ENCODE measurements at places on chromosomes 4 and X.

- no peak for DNase-seq
Observed at GRCh38 chrX:30085571-30085970, 129.8 kb upstream of the MAGEB2 start.

DNA sequence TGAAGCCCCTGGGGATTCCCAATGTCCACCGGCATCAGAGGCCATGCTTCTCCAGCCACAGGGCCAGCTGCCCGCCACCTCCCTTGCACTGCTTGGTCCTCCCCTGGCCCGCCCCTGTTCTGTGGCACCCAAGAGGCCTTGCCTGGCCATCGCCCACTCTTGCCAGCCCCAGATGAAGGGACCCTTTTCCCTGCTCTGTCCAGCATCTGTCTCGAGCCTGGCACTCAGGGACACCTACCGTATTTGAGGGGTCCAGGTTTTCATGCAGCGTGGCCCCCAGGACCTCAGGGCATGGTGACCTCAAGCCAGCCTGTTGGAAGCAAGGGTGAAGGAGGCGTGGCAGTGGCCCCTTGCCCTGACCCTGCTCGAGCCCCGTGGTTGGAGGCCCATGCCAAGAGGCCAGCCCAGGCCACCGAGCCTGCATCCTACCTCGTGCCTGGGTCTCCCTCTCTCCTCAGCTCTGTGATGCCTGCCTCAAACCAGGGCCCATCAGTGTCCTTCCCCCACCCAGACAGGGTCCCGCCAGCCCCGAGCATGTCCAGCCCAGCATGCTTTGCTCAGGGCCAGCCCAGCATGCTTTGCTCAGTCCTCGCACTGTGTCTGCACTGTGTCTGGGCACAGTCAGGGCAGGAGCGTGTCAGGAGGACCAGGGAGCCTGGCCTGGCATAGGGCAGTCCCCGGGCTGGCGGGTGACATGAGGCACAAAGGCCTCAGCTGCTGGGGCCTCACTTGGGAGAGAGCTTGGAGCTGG, 14.3 kb upstream of the FGFR3 start:
- no peak for DNase-seq

- DNase-seq: no peak
Observed at GRCh38 chrX:7503251-7503650, 339.7 kb upstream of the VCX start.

DNA sequence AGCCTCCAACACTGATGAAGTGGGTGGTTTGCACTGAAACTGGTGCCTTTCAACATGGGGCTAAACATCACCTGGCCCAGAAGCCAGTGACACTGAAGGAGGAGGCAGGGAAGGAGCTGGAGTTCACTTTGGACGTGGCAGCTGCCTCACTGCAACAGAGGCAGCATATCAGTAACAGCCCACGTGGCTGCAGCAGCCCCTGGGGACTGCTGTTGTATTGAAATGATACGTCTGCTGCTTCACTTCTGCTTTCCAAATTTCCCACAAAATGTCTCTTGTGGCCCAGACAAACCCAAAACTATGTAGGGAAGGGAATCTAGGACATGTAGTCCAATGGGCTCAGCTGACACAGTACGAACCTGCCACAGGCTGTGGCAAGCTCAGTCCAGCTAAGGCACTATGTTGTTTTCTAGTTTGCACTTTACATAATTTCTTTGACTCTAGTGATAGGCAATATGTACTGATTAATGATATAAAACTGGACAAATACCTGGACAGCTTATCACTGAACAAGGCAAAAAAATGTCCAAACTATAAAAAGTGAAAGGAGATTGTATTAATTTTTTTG, 84.7 kb upstream of the RAPGEF2 start:
- no peak for DNase-seq

DNA sequence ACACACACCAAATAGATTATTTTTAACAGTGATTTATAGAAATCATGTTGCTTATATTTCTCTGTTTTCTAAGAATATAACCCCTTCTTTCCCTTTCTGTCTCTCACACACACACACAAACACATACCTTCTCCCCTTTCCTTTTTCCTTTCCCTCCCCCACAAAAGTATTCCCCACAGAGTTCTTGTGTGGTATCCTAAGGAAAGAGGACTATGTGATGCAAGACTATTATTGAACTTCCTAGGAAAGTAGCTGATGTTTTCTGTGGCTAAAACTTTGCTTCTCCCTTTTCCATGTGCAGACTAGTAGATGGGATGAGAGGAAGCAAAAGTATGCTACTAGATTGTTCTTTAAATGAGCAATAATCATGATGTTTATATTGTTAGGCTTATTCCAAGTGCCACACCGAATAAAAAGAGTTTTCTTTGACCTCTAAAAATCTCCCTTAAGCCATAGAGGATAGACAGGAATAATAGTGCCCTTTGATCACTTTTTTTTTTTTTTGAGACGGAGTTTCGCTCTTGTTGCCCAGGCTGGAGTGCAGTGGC, 38.7 kb downstream of the CPEB2 start:
- no peak for DNase-seq

GRCh38 chr4:126004941-126005340, 690.2 kb downstream of the FAT4 start:
- DNase-seq: no peak

GRCh38 chr4:16006771-16007446, 43.9 kb upstream of the FGFBP2 start:
- no peak for DNase-seq

DNA sequence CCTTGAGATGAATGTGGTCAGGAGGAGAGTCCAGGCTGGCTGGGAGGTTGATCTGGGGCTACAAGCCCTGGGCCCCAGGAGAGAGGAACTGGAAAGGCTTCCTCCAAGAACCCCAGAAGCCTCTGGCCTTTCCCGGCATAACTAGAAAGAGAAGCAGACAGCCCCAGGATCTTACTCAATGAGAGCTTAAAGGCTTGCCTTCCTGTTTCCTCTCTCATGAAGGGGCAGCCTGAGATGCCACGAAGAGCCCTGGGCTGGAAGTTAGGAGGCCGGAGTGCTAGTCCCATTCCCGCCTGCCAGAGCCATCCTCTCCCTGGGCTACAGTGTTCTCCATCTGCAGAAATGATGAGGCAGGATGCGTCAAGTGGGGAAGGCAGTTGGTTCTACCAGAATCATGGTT, 20.1 kb upstream of the XPNPEP2 start:
- no peak for DNase-seq

DNA sequence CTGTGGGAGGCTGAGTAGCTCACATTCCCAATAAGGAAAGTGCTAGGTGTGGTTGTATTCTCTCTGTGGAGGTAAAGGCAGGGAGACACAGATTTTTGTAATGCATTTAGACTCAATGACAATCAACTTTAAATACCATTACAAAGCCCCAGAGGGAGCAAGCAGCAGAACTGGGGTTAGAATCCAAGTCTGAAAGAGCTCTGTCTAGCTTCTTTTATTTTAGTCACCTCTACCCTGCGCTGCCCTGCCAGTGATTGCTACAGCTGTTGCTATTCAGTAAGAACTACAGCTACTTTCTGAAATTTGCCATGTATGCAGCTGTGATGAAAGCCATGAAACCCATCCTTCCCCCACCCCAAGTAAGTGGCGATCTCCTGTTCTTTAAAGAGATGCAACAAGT, 22.5 kb downstream of the SLC39A8 start:
- DNase-seq: no peak

DNA sequence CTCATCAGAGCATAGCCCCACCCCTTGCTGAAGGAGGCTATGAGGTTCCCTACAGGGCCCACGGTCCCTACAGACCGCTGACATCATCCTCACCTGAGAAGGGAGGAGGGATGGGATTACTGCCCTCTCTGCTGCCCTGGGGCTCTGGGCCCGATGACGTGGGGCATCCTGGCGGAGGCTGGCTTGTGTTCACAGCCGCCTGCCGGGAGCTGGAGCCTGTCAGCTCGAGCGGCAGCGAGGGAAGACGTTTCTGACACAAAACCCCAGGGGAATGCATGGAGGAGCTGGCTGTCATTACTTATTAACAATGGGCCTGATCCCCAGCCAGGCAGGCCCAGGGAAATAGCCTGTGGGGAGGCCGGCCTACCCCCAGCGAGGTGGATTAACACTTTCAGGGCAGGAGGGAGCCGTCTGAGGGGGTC, 106.6 kb upstream of the ATP6AP2 start:
- no peak for DNase-seq

GRCh38 chr4:139453041-139453370, 915 bp upstream of the RAB33B start:
- DNase-seq: no peak

- no peak for DNase-seq
Observed at GRCh38 chrX:22650691-22651090, 349.1 kb upstream of the DDX53 start.

DNA sequence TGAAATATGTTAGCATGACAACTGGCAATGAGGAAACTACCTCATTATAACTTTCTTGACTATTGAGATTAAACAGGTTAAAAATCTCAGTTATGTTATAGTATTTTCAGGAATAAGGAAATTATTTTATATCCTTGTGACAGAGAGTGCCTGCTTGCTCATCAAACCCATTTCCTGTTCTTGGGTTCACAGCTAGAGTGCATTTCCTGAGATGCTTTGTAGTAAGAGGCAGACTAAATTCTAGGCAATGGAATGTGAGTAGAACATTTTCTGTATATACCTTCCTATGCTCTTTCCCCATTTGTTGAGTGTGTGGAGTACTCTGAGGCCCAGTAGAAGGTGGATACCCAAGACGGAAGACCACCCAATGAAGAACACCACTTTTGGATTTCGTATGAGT, 96.9 kb upstream of the CASK start:
- DNase-seq: no peak

DNA sequence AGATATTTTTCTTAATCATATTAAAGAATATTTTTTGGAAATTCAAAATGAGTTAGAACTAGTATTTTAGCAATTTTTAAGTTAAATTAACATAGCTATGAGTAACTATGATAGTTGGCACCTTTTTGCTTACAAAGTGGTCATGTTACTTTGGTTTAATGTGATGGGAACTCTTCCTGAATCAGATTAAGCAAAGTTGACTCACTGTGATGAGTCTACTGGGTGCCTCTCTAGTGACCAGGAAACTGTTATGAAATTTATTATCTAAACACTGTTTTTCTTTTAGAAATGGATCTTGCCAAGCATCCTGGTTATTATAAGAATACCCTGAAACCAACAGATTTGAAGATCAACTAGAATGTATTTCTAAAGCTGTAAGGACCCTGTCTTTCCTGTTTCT, 985.8 kb downstream of the TRAM1L1 start:
- no peak for DNase-seq

GRCh38 chr4:177177541-177178081, 132.1 kb upstream of the NEIL3 start:
- no peak for DNase-seq

DNA sequence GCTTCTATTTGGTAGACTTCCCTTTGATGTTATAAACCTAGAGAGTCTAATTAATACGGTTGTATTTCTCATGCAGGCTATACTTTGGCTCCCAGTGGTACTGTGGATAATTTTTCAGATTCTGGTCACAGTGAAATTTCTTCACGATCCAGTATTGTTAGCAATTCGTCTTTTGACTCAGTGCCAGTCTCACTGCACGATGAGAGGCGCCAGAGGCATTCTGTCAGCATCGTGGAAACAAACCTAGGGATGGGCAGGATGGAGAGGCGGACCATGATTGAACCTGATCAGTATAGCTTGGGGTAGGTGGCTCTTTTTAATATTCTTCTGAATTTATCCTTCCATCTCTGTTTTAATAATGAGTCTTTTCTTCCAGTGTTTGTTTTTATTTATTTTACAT, 249.7 kb downstream of the RAPGEF2 start:
- no peak for DNase-seq

DNA sequence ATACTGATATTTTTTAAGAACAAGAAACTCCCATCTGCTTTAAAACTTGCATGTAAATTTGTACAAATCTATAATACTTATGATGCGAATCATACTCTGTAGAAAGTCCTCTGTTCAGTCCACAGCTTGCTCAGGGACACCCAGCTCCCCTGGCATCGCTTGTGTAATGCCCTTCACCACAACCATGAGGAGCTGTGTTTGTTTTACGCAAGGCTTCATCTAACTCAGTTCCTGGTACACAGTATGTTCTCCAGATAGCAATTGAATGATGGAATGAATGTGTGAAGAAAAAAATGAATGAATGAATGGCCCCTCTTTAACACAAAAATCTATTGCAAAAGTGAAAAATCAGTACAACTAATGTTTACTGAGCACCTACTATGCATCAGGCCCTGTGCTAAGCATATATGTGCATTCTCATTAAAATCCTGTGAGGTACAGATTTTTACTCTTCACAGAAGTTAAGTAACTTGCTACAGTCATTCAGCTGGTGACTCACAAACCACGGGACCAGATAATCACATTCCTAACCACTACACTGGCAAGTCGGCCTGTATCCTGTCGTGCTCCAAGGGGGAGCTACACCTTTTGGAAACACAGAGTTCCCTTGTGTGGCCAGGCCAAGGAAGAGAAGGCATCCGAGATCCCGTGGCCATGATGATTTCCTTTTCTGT, 58.7 kb upstream of the KDR start:
- DNase-seq: no peak

DNA sequence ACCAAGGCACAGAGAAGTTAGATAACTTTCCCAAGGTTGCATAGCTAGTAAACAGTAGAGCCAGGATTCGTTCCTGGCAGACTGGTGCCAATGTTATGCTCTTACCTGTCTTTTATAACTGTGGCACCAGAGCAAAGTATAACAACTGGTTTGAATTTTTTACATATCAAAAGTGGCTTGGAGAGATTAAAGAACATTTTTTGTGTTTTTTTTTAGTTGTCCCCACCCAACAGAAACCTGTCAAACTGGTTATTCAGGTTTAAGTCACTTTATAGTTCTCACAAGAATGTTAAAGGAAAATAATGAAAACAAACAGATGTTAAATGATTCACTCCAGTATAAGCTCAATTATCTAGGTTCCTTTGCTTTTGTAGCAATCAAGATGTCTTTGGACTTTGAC, 15.6 kb upstream of the FAM47E start:
- DNase-seq: no peak

DNA sequence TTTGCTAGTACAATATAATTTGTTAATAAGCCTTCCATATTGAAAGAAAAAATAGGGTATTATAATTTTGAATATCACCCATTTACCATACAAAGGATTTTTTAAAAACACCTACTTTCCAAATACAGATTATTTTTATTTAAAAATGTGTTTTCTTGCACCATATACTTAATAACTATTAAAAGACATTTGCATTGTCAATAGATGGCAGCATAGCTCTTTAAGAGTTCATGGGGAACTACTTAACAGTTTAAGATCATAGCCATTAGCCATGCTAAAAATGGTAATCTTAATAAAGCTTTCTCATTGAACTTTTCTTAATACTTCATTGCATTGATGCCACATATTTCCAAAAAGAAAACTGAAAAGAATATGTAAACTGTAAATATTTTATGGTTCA, 1995.9 kb downstream of the C4orf33 start:
- no peak for DNase-seq

GRCh38 chrX:54494989-54495813, 833 bp downstream of the FGD1 start:
- DNase-seq: no peak

GRCh38 chr4:16224264-16225166, 1.8 kb downstream of the TAPT1 start:
- DNase-seq: no peak

- DNase-seq: no peak
Observed at GRCh38 chr4:169174247-169174646, 96.5 kb downstream of the SH3RF1 start.

DNA sequence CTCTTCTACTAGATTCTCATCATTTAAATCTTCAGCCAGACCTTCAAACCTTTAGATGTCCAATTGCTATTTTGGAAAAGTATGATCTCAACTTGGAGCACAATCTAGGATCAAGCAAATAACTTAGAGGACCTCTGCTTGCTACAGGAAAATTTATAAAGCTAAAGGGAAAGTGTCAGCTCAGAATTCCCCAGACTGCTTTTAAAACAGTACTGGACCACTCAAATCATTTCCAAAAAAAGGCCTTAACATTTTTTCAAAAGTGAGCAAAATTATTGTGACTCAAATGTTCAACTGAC, 169.8 kb downstream of the PARM1 start:
- no peak for DNase-seq

All from stimulated activated CD4-positive, alpha-beta T cell treated with anti-CD3 and anti-CD28 coated beads, Interleukin-4, amount 100 ng/mL, for 1 hour (primary cell).